ENCODE measurements at places on chromosomes 11 and 22. TPM values are rescaled to one million over a fixed set of nuclear protein-coding genes. Genes with fewer than 3 reads are reported as not detected.

Gene TUBGCP6
- 28.9 TPM for polyA plus RNA-seq

Gene PHLDA2
- polyA plus RNA-seq: not detected

DNA sequence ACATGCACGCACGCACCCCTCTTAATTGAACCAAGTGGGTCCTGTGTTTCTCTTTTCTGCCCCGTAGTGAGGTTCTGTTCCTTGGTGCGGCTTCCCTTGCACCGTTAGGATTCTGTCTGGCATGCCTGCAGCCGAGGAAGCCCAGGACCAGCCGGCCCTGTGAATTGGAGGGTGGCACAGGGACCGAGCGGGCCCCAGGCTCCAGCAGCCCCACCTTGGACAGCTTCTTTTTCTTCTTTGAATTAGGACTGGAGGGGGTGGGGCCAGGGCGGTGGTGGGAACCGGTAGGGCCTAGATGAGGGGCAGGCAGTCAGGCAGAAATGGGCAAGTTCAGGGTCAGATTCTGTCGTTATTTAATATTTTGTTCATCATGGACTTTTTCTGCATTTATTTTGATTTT lies 94.7 kb downstream of the MPPED1 start:
- DNase-seq: no peak

- DNase-seq: no peak
These were observed 31.9 kb downstream of the COMMD9 start for GRCh38 chr11:36257351-36257750.

GRCh38 chr11:79942090-79942489 lies 501.3 kb upstream of the TENM4 start:
- no peak for DNase-seq

DNA sequence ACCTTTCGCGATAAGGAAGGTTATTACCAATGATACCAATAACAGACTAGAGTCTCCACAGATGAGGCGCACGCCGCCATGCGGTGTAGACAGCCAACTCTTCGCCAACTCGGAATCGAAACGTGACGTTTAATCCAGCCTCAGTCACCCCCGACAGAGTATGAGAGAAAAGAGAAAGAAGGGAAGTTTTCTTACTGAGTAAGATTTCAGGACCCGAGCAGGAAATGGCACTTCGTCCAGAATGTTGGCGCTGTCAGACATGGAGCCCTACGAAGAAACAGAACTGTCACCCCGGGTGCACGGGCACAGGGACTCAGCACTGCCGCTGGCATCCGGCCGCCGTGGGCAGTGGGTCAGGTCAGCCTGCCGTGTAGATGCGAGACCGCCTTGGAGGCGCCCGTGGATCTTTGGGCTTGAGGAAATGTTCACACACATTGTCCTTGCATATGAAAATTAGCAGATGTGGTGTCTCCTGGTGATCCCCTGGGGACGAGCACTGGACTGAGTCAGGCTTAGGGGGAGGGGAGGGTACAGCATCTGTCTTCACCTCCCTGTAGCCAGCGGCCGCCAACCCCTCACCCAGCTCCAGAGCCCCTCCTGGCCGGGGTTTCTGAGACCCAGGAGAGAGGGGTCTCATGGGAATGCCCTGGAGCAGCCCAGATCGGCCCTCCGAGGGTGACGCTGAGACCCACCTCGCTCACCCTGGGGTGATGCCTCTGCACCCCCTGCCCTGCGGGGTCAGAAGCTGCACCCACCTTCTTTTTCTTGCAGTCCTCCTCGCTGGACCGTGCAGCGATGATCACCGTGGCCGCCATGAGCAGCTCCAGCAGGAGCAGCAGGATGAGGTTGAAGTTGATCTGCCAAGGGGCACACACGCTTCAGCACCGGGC lies 8.3 kb downstream of the MLC1 start:
- DNase-seq: no peak

- DNase-seq: no peak
These were observed 14.0 kb upstream of the KCTD14 start for GRCh38 chr11:78037056-78037455.

DNA sequence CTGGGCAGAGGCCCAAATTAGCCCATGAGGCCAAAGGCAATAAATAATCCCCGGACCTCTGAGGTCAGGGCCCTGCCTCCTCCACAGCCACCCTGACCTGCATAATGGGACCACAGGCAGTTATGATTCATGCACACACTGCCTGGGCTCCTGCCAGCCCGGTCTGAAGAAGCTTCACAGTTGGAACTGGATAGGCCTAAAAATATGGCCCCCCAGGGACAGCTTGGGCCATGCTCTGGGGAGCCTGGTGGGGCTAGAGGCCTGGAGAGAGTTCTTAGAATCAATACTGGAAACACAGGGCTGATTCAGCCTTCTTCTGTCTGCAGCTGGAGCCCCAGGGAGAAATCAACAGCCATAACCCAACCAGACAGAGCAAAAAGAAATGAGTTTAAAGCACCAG lies 112.8 kb upstream of the CADM1 start:
- DNase-seq: no peak

- DNase-seq: no peak
These were observed 138.6 kb downstream of the WNT7B start for GRCh38 chr22:45838305-45838887.

DNA sequence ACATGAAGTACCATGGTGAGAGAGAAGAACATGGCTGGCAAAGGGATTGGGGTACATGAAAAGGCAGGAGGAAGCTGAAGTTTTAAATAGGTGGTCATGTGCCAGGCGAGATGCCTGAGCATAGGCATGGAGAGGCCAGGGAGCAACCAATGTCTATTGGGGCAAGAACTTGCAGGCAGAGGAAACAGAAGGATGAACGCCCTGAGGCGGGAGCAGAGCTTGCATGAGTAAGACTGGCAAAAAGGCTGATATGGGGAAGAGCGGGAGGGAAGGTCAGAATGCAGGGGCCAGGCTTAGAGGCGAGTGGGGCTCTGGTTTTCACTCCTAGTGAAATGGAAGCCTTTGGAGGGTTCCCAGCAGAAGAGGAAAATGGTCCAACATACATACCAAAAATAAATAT lies 52.5 kb upstream of the VSTM5 start:
- DNase-seq: no peak

DNA sequence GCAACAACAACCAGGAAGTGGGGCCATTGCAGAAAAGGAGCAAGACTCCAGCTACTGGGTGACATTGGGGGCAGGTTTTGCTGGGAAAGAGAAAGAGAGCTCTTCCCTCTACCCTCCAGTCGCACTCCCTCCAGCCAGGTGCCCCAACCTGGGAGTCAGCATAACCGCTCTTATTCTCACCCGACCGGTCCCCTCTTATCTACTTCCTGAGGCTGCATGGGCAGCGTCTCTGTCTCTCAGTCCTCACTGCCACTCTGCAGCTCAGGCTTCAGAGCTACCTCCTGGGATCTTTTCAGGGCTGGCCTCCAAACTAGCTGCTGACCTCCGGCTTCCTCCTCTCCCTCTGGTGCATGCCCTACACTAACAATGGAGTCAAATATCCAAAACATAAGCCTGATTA lies 5.1 kb downstream of the ZNF70 start:
- no peak for DNase-seq

DNA sequence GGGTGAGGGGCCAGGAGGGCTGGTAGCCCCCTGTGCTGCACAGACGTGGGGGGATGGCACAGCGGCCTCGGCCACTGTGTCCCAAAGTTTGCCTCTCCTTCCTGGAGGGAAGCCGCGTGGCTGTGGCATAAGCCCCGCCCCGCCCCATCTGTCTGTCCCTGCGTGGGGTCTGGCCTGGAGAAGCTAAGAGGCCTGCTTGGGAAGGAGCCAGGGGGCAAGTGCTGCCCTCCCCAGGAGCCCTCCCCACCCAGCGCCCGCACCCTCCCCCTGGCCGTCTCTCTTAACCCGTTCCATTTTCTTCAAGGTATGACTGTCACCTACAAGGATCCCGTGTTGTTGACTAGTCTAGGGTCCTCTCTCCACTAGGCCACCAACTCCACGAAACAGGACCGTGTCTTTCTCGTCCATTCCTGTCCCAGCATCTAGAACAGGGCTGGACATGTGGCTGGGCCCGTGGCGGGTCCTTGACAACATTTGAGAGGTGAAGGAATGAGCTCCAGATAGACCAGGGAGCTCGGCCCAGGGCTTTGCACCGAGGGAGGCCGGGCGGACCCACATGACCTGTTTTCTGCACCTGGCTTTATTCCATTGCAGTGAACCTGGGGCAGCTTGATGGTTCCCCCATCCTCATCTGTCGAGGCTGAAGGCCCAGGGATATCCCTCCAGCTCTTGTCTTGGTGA lies 428.0 kb downstream of the TBC1D22A start:
- no peak for DNase-seq

GRCh38 chr11:75576499-75576918 lies 14.5 kb downstream of the SERPINH1 start:
- DNase-seq: no peak

DNA sequence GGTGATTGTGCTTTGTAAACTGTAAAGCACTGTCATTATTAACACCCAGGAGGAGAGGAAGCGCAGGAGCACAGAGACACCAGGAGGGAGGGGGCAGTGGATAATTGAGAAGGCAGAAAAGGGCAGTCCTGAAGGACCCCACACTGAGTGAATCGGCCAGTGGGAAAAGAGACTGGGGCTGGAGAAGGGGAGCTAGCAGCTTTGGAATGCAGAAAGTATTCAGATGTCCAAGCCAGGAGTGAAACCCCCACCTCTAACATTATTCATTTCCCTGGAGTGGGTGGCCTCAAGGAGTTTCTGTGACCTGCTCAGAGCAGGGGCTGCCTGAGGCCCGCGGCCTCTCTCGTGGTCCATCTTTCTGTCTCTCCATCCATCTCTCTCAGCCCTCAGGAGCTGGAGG lies 38.0 kb upstream of the CDON start:
- DNase-seq: no peak

DNA sequence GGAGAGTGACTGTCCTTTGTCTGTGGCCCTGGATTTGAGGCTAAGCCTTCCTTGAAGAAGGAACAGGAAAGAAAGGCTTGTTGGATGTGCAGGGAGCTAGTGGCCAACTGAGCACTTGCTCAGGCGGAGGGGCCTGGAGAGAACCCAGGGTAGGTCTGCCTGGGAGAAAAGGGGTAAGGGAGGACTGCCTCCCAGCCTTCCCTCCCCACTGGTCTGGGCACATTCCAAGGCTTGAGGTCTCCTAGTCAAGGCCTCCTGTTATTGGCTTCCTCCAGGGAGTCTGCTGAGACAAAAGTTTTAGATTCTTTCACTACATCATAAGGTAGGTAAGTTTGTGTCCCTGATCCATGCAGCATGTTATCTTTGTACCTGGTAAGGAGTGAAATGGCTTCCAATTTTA lies 15.2 kb downstream of the KCNQ1OT1 start:
- no peak for DNase-seq

Gene RTN4R
- 14.3 TPM for polyA plus RNA-seq

GRCh38 chr11:120337355-120338106 lies 1.3 kb downstream of the ARHGEF12 start:
- no peak for DNase-seq

All from muscle of arm (tissue), 14 donors.